ENCODE measurements at places on chromosomes 16 and 17. TPM values are rescaled to one million over a fixed set of nuclear protein-coding genes. Genes with fewer than 3 reads are reported as not detected.

Gene KRTAP1-5
- not detected for total RNA-seq

Gene ADAP2
- 6.2 TPM for total RNA-seq

Gene FAM234A
- total RNA-seq = 135 TPM

Gene NHLRC4
- total RNA-seq = 0.36 TPM

Gene NUDT16L1
- 43.8 TPM for total RNA-seq

Gene ADAM11
- not detected for total RNA-seq

All from left colon (tissue), 2 donors.